Stomach (tissue), 19 donors: ENCODE measurements at places on chromosomes 7 and 10. TPM values are rescaled to one million over a fixed set of nuclear protein-coding genes. Genes with fewer than 3 reads are reported as not detected.

Gene SLC18A2
- 0.43 TPM for polyA plus RNA-seq

Gene SDK1
- polyA plus RNA-seq: 1.6 TPM

Gene NACAD
- 1.2 TPM for polyA plus RNA-seq

Gene LMOD2
- 0.12 TPM for polyA plus RNA-seq

Gene VENTX
- polyA plus RNA-seq: 0.75 TPM

Gene PPIA
- 3,648 TPM for polyA plus RNA-seq

Gene IRF5
- polyA plus RNA-seq: 3.2 TPM

Gene MSMB
- polyA plus RNA-seq: 19.0 TPM

Gene PHF14
- 23.4 TPM for polyA plus RNA-seq

Gene ARMC3
- polyA plus RNA-seq: not detected

Gene ANLN
- 5.4 TPM for polyA plus RNA-seq

Gene AKR1C3
- polyA plus RNA-seq: 158 TPM

Gene ASAH2B
- polyA plus RNA-seq: 2.4 TPM

Gene STEAP2
- 9.2 TPM for polyA plus RNA-seq

Gene HMX3
- polyA plus RNA-seq: not detected

Gene IKZF1
- polyA plus RNA-seq: 6.4 TPM

Gene PTPRZ1
- 1.2 TPM for polyA plus RNA-seq

Gene CRPPA
- 3.5 TPM for polyA plus RNA-seq

Gene TMEM213
- not detected for polyA plus RNA-seq

Gene LRIT1
- polyA plus RNA-seq: not detected

Gene GBX1
- polyA plus RNA-seq: not detected

Gene ACTL6B
- polyA plus RNA-seq: 1.4 TPM

Gene DENND2A
- 11.5 TPM for polyA plus RNA-seq

Gene LRRC17
- polyA plus RNA-seq: 2.7 TPM

Gene DLX6
- 0.08 TPM for polyA plus RNA-seq

Gene MSANTD7
- 3.1 TPM for polyA plus RNA-seq

Gene ANXA8
- polyA plus RNA-seq: 77.4 TPM

Gene PDZD7
- 0.75 TPM for polyA plus RNA-seq

Gene OIT3
- polyA plus RNA-seq: not detected

Gene ZNF736
- 1.4 TPM for polyA plus RNA-seq

Gene EBLN1
- polyA plus RNA-seq: not detected

Gene STAG3
- 8.8 TPM for polyA plus RNA-seq

Gene CYP26A1
- polyA plus RNA-seq: not detected

Gene AGR2
- 122 TPM for polyA plus RNA-seq

Gene NKX1-2
- polyA plus RNA-seq: 0.10 TPM

Gene KIFBP
- polyA plus RNA-seq: 11.1 TPM

Gene PAPOLB
- not detected for polyA plus RNA-seq

Gene CALCR
- polyA plus RNA-seq: not detected

Gene AKR1C2
- polyA plus RNA-seq: 40.0 TPM

Gene CRYGN
- polyA plus RNA-seq: not detected

Gene ARHGAP22
- polyA plus RNA-seq: 2.2 TPM

Gene METTL2B
- polyA plus RNA-seq: 11.7 TPM

Gene TET1
- 0.20 TPM for polyA plus RNA-seq

Gene OR2A5
- polyA plus RNA-seq: not detected

Gene EPC1
- polyA plus RNA-seq: 9.9 TPM

Gene LAMB1
- 76.5 TPM for polyA plus RNA-seq

Gene IL6
- 9.2 TPM for polyA plus RNA-seq

Gene STEAP1
- polyA plus RNA-seq: 9.2 TPM

Gene RNLS
- polyA plus RNA-seq: 11.2 TPM

Gene RRP12
- 16.8 TPM for polyA plus RNA-seq
